Activated T-cell treated with anti-CD3 and anti-CD28 coated beads, Interleukin-2, amount 50 U/mL, for 72 hours (primary cell): ENCODE measurements at places on chromosomes 4 and X. TPM values are rescaled to one million over a fixed set of nuclear protein-coding genes. Genes with fewer than 3 reads are reported as not detected.

YIPF7 gene
- not detected for total RNA-seq

ATOH1 gene
- not detected for total RNA-seq

TCP11X2 gene
- total RNA-seq = not detected

CYSLTR1 gene
- total RNA-seq = 2.9 TPM

WNK3 gene
- 1.3 TPM for total RNA-seq

SAGE1 gene
- not detected for total RNA-seq

ETDA gene
- not detected for total RNA-seq

HSFX3 gene
- total RNA-seq = not detected

ZC4H2 gene
- 15.9 TPM for total RNA-seq

CSAG1 gene
- not detected for total RNA-seq

EXOC1L gene
- not detected for total RNA-seq

RHOXF2B gene
- total RNA-seq = not detected

KLHL13 gene
- total RNA-seq = 1.3 TPM

CLCN4 gene
- total RNA-seq = 0.19 TPM

ZMAT1 gene
- total RNA-seq = 7.8 TPM

SPANXA2 gene
- not detected for total RNA-seq

PALLD gene
- 16.7 TPM for total RNA-seq

IL2RG gene
- 348 TPM for total RNA-seq

TMEM35A gene
- total RNA-seq = not detected

MUC7 gene
- not detected for total RNA-seq

NUDT10 gene
- 2.1 TPM for total RNA-seq

REST gene
- 59.7 TPM for total RNA-seq

MAGEE1 gene
- total RNA-seq = 3.3 TPM

ARHGAP24 gene
- not detected for total RNA-seq

WWC2 gene
- total RNA-seq = 3.7 TPM

TSC22D3 gene
- total RNA-seq = 79.1 TPM

SSX1 gene
- total RNA-seq = not detected

AWAT2 gene
- total RNA-seq = not detected

MAGED4 gene
- 0.96 TPM for total RNA-seq

CLGN gene
- 0.17 TPM for total RNA-seq

HELT gene
- not detected for total RNA-seq

PDGFRA gene
- not detected for total RNA-seq

LDOC1 gene
- 2.3 TPM for total RNA-seq

RPS6KA6 gene
- total RNA-seq = 0.24 TPM

FSTL5 gene
- total RNA-seq = not detected

GC gene
- not detected for total RNA-seq

XPNPEP2 gene
- total RNA-seq = 0.42 TPM

ZNF141 gene
- 31.6 TPM for total RNA-seq

TXK gene
- 37.8 TPM for total RNA-seq

TMSB15A gene
- 0.62 TPM for total RNA-seq

GPR119 gene
- not detected for total RNA-seq

ABCB7 gene
- total RNA-seq = 53.2 TPM

SOX3 gene
- not detected for total RNA-seq
